ENCODE measurements at places on chromosomes 13 and 19.

DNA sequence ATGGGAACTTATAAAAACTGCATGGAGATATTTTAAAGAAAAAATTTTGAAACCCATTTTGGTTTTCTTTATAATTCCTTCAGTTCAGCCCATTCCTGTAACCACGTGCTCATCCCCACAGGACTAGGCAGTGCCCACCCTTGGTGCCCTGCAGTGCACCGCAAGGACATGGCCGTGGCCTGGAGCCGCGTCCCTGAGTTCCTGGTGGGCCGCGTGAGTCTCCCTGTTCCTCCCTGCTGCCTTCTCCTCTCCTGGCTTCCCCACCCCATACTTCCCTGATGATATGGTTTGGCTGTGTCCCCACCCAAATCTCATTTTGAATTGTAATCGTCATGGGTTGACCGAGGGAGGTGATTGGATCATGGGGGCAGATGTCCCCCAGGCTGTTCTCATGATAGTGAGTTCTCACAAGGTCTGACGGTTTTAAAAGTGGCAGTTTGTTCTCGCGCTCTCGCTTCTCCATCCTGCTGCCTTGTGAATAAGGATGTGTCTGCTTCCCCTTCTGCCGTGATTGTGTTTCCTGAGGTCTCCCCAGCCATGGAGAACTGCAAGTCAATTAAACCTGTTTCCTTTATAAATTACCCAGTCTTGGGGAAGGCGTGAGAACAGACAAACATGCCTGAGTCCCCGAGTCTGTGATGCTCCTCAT lies 31.6 kb upstream of the TFDP1 start:
- no peak for DNase-seq

GRCh38 chr13:114132419-114133121 lies at the start of gene RASA3:
TSS of gene RASA3 (minus strand) at chr13:114132623. CDS start at chr13:114132489, 134 bp downstream.
- peak; percentile 54 for DNase-seq

DNA sequence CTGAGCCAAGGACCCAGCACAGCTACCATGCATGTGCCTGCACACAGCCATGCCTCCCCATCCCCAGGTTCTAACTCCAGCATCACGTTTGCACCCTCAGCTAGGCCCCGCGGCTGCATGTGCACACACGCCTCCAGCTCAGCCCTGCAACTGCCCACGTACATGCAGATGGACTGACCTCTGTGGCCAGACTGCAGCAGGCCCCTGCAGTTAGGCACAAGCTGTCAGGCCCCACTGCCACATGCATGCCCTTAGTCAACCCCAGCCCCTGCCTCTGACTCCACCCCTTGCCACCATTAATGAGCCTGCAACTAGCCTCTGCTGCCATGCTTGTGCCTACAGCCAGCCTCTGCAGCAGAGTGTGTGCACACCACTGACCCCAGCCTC lies 23.1 kb downstream of the SLC6A16 start:
- DNase-seq = no peak

DNA sequence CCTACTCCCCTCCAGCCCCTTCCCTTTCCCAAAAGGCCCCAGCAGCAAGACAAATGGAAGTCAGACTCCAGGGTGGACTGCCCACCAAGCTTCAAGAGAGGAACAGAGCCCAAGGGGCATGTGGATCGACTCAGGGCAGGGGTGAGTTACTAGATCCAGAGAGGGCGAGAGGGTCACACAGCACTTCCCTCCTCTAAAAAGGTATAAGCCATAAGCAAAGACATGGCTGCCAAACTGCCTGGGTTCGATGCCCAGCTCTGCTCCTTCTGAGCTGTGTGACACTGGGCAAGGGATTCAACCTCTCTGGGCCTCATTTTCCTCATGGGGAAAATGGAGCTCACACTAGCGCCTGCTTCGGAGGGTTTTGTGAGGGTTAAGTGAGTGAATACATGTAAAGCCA lies 3.8 kb downstream of the PPP1R14A start:
- no peak for DNase-seq

DNA sequence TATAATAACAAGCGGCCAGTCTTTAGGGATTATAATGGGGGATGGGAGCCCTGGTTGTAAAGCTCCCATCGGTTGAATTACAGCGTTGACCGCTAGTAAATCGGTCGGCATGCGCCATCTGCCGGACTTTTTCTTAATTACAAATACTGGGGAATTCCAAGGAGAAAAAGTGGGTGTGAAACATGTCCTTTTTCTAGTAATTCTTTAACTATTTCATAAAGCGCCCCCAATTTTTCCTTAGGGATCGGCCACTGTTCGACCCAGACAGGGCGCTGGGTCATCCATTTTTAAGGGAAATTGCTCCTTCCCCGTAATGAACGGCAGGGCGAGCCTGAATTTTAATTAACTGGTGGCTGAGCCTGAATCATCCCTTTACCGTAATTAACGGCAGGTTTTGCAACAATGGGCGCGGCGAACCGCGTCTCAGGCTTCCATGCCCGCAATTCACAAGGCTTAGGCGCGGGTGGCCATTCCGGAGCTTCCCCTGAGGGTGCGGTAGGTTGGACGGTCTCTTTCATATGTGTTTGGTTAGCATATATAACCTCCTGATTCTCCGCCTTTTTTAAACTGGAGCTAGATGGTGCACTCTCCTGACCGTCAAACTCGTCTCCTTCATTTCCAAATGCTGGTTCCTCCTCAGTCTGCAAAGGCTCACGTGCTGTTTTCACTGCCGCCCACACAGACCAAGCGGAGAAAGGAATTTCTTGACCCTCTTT lies 30.2 kb upstream of the EVI5L start:
- DNase-seq = peak; percentile 21

- no peak for DNase-seq
Measured at GRCh38 chr13:99051768-99052455, 74.0 kb upstream of the DOCK9 start.

- no peak for DNase-seq
Measured at GRCh38 chr19:5093948-5094718, 125.2 kb downstream of the KDM4B start.

GRCh38 chr13:97976610-97977521 lies 23.4 kb downstream of the IPO5 start:
- DNase-seq = peak; percentile 34

DNA sequence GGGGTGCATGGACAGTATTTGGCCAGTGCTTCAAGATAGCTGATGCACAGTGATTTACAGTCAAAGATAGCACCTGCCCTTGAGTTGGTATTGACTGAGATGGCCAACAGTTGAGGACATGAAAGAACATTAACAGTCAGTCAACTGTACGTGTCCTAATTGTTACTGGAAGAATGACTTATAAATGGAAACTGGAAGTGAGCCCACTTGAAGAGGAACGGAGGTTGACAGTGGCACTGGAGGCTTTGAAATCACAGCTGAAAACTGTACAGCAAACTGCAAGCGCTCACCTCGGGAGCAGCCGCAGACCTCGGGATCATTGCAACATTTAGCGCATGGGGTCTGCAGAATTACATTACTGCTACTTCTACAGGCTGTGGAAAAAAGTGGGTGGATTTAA lies 77.1 kb downstream of the GGACT start:
- DNase-seq = no peak

GRCh38 chr13:80022146-80022545 lies 318.8 kb downstream of the SPRY2 start:
- DNase-seq = no peak

DNA sequence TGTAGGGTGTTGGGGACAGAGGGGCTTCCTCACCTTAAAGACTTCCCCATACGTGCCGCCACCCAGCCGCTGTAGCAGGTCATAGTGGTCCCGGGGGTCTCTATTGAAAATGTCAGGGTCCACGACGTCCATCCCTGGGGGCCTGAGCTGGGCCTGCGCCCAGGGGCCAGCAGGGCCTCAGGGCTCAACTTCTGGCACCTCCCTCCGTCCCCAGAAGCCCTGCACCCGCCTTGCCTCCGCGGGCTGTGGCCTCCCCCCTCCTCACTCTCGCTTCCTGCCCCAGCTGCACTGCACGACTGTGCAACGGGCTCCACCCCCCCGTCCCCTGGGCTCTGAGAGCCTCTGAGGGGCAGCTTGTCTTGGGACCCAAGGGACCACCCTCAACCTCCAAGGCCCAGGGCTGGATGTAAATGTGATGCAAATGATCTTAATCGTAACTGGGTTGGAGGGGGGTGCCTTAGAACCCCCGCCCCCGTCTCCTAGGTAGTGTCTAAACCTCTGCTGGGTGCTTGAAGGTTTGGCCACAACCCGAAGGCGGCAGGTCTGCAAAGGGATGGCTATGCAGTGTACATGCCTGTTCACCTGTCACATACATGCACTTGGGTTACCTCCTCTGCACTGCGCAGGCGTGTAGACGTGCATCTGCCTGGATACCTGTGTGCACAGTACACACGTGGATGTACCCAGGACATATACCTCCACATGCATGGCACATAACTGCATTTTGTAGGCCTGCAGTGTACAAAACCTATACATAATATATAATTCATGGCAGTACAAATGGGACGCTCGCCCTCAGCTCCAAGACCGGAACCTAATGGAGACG lies at the start of gene MAP4K1:
TSS of gene MAP4K1 (minus strand) at position 190 of the 826 bp plus-strand sequence. CDS start at position 132, 58 bp downstream.
- peak; percentile 66 for DNase-seq

DNA sequence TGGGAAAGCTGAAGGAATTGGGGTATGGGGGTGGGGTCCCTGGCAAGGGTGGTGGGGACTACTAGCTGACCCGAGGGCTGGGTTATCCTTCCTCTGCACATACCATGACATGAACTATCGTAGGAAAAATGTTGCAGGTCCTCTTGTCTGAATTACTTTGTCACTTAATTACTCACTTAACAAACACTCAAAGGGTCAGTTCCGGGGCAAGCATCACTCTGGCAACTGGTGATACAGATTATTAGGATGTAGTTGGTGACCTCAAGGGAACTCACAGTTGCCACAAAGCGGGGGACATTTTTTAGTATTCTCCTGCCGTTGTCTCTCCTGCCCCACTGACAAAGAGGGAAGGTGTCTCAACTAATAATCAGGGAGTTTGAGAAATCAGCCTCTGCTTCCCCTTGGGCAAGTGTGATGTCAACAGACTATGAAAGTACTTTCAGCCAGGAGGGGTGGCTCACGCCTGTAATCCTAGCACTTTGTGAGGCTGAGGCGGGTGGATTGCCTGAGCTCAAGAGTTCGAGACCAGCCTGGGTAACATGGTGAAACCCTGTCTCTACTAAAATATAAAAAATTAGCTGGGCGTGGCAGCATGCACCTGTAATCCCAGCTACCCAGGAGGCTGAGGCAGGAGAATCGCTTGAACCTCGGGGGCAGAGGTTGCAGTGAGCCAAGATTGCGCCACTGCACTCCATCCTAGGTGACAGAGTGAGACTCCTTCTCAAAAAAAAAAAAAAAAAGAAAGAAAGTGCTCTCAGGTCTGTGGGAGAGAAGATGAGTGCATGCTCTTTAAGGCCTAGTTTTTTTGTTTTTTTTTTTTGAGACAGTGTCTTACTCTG lies 10.3 kb downstream of the DNAJB1 start:
- no peak for DNase-seq

- DNase-seq = peak; percentile 78
Measured at GRCh38 chr19:11089254-11090013, at the start of gene LDLR. TSS of gene LDLR (plus strand) at chr19:11089463. CDS start at chr19:11089549, 86 bp downstream.

DNA sequence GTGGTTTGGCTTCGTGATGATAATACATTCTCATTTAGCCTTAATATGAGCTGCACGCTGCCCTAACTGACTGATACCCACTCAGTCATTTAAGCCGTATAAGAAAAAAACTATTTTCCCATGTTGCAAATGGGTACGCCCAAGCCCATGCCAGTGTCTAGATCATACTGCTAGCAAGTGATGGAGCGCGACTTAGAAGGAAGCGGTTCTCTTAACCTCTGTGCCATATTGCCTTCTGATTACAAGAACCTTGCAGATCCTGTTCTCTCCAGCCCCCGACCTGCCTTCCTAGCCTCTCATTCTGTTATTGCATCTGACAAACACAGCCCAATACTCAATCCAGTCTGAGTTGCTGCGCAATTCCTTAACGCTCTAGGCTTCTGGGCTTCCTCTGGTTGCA lies 603 bp downstream of the GPALPP1 start:
- DNase-seq = no peak

- no peak for DNase-seq
Measured at GRCh38 chr13:21219036-21219381, 42.6 kb downstream of the MRPL57 start.

DNA sequence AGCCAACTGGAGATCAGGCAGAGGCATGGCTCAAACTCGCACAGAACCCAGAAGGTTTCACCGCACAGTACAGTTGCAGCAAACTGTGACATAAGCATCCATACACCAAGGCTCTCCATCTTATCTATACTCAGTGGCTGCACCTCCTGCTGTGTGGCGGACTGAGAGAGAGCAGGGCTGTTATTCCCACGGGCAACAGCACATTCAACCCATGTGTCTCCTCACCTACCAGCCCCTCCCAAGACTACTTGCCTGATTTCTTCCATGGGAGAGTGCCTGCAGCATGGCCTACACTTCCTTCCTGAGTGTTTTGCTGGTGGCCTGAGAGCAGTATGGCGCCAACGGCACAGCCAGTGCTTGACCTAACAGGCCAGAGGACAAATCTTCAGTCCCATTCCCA lies 1606.6 kb downstream of the SLITRK1 start:
- DNase-seq = no peak

- DNase-seq = no peak
Measured at GRCh38 chr13:111973186-111973585, 93.8 kb upstream of the SOX1 start.

DNA sequence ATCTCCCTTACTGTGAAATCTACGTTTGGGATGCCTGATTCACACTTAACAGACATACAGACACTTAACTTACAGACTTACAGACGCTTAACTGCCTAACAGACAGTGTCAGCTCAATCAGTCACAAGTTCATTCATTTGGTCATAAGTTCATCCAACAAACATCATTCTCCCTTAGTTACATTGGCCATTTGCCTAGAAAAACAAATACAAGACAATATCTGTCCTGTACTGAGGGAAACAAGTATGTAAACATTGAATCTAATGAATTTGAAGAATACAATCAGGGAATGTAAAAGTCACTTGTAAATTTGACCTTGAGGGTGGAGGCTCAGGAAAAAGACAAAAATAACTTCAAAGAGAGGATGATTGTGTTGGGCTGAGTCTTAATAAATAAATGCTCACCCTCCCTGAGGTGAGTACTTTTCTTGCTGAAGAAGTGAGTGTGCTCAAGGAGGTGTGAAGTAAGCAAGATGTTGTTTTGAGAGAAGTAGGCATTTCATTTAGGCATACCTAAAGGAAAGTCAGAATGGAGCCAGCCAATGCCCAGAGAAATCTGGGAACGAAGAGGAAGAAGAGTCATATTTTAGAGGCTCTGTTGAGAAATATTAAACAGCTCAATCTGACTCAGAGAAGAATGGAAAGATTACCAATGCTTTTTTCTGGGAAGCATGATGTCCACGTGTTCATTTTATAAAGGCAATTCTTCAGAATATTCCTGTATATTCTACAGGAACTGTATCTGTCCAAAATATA lies 958.4 kb upstream of the SLC10A2 start:
- DNase-seq = no peak

DNA sequence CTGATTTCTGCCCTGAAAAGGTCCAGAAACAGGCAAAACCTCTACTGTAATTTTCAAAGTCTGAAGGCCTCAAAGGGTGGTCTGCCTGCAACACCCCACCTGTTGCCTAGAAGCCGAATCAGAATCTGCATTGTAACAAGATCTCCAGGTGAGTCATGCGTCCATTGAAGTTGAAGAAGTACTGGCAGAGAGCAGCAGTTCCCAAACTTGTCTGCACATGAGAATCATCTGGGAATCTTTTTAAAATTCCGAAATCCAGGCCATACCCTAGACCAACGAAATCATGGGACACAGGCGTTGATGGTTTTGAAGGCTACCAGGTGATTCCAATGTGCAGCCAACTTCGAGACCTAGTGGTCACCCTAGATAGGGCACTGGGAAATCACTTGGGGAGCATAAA lies 16.0 kb upstream of the CLN5 start:
- no peak for DNase-seq

Measured in stimulated activated naive CD4-positive, alpha-beta T cell treated with Interleukin-2 at 50 U/mL for 16 hours (primary cell).